Stimulated activated CD4-positive, alpha-beta T cell treated with anti-CD3 and anti-CD28 coated beads, Interleukin-1b, Interleukin-23, amount 100 ng/mL, for 1 hour (primary cell): ENCODE measurements at places on chromosomes 6 and 20.

DNA sequence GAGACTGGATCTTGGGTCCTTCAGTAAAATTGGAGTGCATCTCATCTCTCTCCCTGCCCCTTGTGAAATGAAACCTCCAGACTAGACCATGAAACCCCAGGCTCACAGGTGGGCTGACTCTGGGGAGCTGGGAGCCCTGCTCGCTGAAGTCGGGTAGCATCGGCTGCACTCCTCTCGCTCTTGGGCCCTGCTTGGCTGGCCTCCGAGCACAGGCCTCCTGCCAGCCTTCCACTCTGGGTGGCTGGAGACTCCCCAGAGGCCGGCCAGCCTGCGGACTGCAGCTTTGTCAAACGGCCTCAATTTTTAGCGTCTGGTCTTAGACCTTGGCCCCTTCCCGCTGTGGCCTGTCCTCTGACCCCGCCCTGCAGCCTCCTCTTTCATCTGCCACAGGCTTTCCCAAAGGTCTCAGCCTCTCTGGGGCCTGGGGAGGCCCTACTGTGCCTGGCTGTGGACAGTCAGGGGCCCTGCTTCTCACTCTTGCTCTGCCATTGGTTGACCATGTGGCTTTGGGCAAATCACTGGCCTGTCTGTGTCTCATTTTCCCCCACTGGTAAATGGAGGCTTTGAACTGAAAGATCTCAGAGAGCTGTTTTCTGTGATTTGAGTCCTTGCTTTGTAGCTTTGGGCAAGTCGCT, 45.1 kb downstream of the SRC start:
- no peak for DNase-seq

DNA sequence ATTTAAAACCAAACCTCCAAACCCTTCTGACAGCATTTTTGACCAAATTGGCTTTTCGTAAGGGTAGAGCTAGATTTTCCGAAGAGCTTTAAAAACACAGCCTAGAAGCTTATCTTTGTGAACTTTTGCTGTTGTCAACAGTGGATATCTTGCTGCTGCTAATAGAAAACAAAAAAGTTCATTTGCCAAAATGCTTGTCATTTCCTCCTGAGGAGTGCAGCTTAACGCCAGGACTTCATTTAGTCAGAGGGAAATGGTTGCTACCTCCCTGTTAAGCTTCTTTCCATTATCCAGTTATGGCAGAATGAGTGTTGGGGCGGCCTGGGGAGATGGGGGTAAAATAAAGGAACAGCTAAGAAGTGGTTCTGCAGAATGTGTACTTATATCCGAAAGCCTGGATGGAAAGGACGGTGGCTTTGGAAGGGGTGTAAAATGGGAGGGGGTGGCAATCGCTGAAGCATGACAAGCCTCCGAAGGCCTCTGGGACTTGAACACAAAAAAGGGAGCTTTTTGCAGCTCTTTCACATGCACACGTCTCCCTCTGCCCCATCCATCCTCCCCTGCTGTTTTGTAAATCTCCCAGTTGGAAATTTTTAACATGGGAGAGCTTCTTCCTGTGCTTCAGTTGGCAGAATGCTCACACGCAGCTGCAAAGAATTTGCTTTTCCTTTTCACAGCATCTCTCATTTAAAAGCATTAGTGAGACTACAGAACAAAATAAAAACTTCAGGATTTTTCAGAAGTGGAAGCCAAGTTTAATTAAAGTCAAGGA, 22.5 kb downstream of the JARID2 start:
- DNase-seq = no peak

DNA sequence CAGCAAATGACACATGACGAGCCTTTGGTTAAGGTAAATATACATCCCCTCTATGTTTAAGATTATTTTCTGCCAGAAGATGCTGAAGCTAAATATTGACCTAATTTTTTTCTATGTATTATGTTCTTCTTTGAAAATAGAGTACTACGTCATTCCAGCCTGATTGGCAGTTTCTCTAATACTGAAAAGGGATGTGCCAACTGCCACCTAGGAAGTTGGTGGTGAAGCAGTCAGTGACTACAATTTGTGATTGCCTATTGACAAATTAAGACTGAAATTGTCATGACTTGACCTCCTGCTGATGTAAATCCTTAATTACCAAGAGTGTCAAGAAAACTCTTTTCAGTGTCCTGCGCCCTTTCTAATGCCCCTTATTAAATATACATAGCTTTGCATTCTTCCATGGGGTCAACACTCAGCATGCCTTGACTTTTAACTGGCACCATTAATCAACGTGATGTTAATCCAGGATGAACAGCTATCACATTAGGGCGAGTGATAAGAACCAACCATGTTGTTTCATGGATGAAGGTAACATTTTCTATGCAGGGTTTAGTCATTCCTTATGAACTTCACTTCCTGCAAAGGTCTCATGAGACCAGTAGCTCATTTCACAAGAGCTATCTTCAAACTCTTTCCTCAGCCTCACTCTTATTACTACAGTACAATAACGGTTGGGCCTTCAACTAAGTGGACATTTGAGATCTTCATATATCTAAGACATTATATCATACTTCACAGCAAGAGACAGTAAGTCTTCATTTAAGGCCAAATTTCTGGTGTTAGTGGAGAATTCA, 22.5 kb upstream of the SGK1 start:
- no peak for DNase-seq

DNA sequence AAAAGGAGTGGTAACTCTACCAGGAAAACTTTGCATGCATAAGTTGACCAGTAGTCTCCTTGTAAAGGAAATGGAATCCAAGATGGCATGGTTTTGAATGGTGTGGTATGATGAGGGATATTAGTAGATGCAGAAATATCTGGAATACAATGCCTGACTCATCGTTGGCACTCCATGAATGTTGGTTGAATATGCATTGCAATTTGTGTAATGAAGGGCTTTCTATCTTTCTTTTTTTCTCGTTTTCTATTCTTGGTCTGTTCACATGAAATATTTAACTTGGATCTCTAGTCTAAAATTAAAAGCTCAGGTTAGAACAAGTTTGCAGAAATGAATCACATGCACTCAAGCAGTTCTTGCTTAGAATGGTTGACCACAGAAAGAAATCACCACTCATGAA, 277.3 kb upstream of the PRND start:
- DNase-seq = no peak

- no peak for DNase-seq
Observed at GRCh38 chr6:169289257-169289618, 35.6 kb upstream of the THBS2 start.

DNA sequence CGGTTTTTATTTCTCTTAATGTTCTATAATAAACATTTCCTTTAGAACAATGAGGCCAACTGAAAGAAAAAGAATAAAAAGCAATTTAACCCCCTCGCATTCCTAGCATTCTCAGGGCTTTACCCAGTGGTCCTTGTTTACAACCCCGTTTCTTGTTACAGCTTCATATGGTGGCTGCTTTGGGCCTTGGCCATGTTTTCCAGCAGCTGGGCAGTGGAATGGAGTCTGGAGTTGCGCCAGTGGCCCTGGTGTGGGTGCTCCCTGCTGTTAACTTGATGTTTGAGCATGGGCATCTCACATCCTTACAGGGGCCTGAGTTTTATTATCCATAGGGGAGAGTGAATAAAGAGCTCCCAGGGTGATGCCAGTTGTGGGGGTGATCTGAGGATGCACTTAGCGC, 18.8 kb downstream of the EFCAB8 start:
- no peak for DNase-seq

DNA sequence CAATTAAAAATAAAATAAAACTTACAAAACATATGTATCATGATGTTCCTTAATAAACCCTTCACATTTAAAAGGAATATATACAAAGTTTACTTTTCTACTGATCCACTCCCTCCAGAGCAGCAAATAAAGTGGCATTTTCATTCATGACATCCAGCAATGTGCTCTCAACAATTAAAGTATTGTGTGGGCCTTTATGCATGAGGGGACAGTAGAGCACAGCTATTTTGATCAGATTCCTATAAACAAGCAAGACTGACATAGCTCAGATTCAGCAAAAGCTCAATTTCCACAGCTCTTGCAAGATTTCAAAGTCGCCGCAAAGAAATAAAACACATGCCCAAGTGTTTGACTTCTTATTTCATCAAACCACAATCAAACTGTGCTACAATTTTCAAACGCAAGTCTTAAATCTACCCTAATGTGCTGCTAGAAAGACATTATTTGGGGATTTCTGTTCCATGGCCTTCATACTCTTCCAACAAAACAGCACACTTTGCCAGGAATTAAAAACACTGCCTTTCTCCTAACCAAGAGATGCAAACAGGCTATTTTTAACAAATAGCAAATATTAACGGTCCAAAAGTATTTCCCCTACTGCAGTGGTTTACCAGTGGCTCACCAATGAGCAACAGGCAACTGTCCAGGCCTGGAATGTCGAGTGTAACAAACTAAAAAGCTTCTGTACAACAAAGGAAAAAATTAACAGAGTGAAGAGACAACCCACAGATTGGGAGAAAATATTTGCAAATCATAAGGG, 52.3 kb downstream of the MBOAT1 start:
- DNase-seq = no peak

DNA sequence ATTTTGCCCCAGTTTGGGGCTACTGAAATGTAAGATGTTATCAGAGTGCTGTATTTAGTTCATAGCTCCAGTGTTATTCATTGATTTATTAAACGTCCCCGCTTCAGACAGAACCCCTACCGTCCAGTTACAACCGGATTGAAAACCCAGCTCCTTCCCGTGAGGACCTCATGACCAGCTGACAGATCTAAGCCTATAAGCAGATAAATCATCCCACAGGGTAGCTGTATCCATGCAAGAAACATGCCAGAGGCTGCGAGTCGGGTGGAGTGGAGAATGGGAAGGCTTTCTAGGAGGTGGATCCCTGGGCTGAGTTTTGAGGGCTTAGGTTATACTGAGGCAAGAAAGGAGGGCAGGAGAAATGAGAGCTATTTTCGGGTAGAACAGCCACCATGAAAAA, 260.0 kb downstream of the ARID1B start:
- DNase-seq = no peak

DNA sequence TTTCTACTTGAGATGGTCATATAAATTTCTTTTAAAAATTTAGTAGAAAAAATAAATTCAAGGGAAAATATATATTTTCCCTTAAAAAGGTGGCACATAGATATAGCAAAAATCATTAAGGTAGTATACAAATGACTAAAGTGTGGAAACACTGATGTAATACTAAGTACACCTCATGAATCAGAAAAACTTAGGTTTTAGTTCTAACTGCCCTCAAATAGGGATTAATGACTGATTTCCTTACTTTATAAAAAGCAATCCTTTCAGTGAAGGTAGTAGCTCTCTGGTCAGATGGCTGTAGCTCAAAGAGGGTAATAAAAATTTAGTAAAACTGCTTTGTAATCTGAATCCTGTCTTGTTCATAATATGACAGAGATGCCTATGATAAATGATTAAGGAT, 63.5 kb downstream of the FYN start:
- DNase-seq = no peak

DNA sequence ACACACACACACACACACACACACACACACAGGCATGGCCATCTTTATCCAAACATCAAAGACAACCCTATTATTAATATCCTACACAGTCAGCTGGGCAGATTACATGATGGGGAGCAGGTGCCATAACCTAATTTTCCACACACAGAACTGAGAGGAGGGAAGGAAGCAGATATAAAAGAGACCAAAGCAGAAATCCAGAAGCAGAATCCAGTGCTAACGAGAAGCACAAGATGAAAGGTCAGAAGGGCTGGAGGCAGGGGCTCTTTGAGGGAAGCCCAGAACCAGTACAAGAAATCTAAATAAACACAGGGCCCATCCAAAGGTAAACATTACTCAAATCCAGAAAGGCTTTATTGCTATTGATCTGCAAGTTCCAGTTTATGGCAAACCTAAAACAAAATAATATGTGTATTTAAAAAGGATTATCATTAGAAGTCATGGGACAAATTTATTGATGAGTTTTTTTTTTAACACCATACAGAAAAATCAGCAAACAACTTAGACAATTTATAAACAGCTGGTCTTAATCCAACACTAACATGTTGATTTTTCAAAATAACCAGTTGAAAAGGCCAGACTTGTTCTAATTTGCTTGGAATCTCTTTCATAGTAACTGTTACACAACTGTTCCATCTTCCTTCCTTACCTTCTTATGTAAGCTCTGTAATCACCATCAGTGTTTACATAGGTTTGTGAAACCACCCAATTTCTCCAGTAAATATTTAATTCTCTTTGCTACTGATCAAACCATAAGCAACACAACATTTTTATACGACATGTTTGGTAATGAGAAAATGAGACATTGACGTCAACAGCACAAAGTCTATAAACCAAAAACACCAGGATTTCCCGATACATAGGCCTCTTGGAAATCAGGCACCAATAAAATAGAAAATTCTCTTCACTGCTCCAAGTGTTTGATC, 34.2 kb downstream of the SLC23A2 start:
- DNase-seq = no peak

DNA sequence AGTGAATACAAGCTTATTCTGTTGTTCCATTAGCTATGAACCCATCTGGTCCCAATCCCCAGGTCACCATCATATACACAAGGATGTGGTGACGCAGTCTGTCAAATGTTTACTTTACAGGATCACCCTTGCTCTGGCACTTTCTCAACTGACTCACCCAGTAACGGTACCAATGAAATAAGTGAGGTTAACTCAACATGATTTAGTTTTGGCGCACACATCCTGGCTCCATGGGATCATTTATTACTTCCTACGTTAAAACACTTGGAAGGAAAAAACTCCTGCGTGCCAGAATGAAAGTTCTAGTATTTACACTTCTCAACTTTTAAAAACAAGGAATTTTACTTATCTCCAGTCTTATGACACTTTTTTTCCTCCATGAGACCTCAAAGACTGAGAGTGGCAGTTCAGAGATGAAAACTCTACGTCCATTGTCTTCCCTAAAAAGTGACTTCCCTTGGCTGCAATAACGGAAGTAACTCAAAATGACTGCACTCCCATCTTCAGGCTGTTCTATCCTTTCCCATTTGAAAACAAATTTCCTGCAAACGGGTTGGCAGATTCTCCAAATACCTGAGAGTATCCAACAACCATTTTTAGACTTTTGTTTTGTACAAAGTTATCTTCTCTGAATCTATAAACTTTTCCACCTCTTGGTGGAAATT, 15.9 kb downstream of the AGPAT4 start:
- DNase-seq = no peak

DNA sequence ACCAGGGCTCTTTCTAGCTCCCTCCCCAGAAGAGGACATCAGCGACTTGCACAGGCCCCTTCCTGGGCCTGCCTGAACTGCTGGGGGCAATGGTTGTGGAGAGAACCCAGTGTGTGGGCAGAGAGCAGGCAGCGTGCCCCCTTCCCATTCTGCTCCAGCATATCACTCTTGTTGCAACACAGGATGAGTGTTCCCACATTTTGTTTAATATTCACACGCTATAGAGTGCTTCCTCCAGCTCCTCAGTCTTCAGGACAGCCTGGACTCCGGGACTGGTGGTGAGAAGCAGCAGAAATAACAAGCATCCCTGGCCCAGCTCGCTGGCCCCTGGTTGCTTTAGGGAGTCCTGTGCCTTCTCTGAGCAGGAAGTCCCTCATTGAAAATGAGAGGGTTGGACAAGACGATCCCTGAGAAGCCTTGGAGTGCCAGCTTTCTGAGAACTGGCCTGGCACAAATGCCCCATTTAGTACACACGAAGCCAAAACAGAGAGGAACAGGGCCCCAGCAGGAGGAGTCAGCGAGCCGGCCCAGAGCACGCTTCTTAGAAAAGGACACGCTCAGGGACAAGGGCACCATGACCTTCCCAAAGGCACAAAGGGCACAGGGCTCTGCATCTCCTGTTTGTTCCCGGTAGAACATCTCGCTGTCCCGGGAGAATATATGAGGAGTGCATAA, 84.2 kb upstream of the FOXC1 start:
- DNase-seq = no peak
